ENCODE measurements at places on chromosomes 11 and 22.
A peak's percentile ranks its signal among the peaks of the same experiment; 100 is the strongest.

GRCh38 chr22:31085928-31086327, 4.8 kb downstream of the SMTN start:
- no peak for DNase-seq

GRCh38 chr11:8102296-8102915, 21.4 kb downstream of the TUB start:
- DNase-seq, result no peak

DNA sequence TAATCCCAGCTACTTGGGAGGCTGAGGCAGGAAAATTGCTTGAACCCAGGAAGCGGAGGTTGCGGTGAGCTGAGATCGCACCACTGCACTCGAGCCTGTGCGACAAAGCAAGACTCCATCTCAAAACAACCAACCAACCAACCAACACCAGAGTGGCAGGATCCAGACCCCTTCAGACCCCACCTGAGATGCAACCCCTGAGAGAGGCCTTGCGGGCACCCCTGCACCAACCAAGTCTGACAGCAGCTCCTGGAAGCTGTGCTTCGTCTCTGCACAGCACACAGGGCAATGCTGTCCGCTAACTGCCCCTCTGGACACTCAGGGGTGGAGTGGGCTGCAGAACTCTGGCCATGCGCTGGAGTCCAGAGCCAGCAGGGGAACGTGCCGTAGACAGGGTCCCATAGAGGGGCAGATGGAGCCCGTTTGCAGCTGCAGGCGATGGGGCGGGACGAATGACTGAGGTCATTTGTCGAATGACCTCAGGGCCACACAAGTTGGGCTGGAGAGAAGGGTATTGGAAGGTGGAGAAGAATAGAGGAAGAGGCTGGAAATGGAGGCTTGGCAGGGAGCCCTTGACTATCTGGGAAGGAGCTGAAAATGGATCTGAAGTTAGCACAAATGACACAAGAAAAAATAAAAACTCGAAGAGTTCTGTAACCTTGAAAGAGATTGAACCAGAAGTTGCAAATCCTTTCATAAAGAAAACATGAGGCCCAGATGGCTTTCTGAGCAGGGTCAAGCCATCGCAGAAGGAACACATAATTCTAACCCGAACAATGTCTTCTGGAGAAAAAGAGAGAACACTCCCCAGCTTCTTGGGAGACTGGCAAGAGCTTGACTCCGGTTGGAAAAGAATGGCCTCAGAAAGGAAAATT, 199.7 kb downstream of the CTTN start:
- DNase-seq, result no peak

GRCh38 chr22:43267332-43267980, 75.7 kb downstream of the SCUBE1 start:
- DNase-seq, result peak; percentile 69

DNA sequence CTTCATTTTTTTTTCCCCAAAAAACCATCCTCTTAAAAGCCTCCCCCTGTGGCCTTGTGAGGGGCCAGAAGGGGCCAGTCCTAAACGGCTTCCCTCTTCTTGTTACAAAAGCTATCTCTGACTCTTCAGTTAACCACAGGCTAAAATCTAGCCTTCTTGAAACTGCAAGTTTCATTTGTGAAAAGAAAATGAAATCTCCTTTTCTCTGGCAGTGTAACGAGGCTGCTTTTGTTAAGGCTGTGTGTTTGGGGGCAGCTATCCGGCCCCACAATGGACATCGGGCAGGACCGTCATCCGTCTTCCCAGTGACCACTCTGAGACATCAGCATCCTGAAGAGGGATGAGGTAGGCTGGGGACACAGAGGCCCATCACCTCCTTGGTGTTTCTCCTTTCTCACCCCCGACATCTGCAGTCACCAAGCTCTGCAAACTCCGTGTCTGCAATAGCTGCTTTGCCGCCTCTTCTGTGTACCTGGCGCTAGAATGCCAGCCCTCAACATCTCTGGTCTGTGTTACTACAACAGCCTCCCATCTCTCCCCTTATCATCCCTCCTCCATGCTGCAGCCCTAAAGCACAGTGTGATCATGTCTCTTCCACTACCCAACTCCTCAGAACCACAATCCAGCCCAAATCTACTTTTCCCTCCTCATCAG, 94.0 kb downstream of the RCN1 start:
- no peak for DNase-seq

DNA sequence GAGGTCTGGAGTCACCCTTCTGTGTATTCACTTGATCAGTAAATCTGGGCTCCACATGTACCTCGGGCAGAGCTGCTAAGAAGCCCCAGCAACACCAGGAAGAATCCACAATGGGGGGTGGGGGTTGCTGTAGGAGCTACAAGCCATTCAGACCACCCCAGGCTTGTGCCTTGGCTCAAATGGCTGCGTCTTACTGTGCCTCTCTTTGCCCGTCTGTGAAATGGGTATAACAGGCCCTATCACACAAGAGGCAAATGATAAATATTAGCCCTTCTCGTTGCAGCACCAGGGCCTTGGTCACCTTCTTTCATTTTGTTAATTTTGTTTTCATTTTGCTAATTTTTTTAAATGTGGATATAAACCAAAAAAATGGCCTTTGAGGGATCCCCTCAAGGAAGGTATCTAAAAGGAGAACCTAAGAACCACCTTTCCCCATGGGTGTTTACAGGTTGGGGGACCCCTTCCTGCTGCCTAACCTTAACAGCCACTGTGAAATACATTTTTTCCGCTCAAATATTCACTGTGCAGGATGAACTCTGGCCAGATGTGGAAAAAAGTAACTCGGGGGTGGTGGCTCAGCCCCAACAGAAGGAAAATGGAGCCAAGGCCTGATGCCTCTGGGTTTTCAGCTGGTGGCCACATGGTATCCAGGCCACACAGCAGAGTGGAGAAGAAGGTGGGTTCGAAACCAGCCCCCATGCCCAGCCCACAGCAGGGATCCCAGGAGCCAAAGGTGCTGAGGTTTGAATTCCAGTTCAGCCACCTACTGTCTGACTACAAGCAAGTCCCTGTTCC, 284.0 kb downstream of the MN1 start:
- no peak for DNase-seq

GRCh38 chr22:23364389-23364788, 184.1 kb downstream of the BCR start:
- no peak for DNase-seq

DNA sequence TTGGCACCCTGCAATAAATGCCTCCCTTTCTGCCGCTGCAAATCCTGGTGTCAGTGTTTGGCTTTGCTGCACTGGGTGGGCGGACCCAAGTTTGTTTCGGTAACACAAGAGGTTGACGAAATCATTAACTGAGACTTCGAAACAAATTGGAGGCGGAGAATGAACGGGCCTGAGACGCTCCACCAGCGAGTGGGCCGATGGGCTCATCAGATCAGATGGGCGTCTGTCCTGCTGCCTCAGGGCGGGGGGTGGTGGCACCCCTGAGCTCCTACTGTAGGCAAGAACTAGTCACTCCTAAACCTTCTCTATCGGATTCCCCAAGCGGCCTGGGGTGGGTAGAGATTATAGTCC, 918 bp upstream of the CAPN5 start:
- no peak for DNase-seq

GRCh38 chr11:46017341-46017740, 94.9 kb downstream of the LARGE2 start:
- no peak for DNase-seq

DNA sequence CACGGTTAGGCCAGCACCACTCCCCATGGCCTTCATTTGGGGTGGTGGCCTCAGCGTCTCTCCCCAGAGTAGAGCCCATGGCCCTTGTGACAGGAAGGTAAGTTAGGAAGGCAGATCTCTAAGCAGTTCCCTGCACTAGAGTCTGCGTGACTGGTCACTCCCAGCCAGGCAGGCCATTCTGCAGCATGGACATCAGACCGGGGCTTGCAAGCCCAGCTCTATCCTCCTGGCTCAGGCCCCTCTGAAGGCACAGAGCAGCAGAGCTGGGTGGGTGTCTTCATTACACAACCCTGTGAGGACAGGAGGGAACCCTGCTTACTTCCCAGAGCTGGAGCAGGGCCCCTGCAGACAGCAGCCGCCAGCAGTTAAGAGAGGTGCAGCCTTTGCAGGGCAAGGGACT, 77.3 kb downstream of the PIWIL3 start:
- no peak for DNase-seq

DNA sequence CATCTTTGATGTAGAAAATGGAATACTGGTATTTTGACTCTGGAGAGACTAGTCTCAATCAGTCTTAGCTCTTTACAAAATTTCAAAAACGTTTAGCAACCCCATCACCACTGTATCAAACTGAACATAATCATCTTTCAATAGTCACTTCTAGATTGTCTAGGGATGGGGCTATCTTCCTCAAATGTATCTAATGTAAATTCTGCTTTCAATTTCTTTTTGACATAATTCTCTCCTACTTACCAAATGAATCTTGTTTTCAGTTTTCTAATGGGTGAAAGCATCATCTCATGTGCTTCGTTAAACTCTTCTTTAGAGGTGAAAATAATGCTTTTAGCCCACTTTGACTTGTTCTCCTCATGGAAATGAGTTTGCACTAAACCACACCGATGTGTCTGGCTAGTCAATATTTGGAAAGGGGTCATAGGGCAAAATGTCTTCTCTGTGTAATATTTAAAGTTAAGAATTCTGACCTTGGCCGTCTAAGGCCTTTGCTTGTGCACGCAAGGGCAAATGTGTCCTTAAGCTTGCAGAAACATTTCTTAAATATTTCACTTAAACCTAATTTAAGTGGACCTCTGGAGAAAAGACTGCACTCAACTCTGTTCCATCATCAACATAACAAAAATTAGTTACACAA, 5.2 kb downstream of the SIK3 start:
- no peak for DNase-seq

DNA sequence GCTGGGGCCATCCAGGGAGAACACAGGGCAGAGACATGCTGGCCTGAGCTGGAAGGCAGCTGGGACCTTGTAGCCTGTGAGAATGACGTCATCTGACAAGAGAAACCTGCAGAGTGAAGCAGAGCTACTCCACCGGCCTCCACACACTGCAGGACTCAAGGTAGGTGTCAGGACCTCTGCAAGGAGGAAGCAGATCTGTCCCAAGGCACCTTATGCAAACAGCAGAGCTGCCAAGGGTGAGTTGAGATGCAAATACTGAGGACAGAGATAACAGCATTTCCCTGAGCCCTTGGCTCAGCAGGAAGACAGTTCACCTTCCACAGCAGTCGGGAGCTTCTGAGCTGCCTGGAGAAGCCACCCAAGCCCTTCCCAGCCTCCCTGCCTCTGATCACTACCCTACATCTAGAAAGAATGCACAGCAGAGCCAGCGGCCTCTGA, 51.9 kb upstream of the IGSF9B start:
- no peak for DNase-seq

DNA sequence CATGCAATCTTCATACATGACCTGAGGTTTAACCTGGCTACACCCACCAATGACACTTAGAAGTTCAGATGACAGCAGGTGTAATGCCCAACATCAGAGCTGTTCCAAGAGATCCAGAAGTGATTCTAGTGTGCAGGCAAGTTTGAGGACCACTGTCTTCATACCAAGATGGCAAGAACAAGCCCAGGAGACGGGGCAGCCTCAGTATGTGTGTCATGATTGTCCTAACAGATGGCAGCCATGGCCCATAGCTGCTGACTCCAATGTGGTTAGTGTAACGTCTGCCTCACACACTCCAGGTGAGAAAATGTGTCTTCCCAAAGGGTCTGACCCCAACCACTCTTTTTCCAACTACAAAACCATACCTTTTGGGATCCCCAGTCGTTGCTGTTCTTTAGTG, 97.3 kb downstream of the ETS1 start:
- DNase-seq, result no peak

- DNase-seq, result no peak
Measured at GRCh38 chr11:96149743-96150555, 193.0 kb downstream of the MAML2 start.

GRCh38 chr22:44639891-44640617, 62.0 kb upstream of the PRR5 start:
- DNase-seq, result no peak

- DNase-seq, result no peak
Measured at GRCh38 chr22:29093501-29094300, 20.9 kb downstream of the KREMEN1 start.

DNA sequence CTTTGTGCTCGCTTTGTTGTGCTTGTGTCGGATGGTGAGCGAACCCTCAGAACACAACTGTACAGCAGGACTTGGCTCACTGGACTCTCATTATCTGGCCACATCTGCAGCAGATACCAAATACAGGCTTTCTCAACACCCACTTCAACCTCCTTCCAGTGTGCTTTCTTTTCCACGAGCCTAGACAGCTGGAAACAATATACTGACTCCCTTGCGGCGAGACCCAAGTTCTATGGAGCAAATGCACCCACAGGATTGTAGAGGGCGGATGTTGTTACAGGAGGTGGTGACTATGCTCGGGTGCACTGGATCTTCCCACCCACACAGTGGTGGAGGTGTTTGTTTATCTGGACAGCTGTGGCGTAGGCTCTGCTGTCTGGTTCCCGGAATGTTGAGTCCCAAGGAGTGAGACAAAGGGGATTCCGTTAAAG, 204.3 kb downstream of the TENM4 start:
- no peak for DNase-seq

GRCh38 chr22:43530349-43531201, 118.8 kb downstream of the MPPED1 start:
- no peak for DNase-seq

DNA sequence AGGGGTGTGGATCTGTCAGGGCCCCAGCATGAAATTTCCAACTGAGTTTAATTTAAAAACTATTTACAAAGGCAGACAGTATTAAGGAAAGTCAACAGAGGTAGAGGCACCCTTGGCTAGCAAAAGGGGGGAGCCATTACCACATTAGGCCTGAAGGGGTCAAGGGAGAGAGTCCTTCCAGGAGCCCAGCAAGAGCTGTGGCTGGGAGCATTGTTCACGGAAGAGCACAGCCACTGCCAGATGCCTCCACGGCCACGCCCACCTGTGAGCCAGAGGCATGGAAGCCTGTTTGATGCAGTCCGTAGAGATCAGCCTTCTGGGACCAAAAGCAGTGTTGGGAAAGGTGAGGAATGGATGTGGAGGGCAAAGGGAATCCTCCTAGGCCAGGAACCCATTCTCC, 102.6 kb downstream of the GALNT18 start:
- no peak for DNase-seq

- DNase-seq, result no peak
Measured at GRCh38 chr11:30422447-30423278, 99.8 kb downstream of the ARL14EP start.

All from RPMI8226 (cell line).